Renal pelvis (tissue), 12 donors: ENCODE measurements at places on chromosomes 11 and 22. TPM values are rescaled to one million over a fixed set of nuclear protein-coding genes. Genes with fewer than 3 reads are reported as not detected.

Gene IGLL5
- polyA plus RNA-seq: not detected

DNA sequence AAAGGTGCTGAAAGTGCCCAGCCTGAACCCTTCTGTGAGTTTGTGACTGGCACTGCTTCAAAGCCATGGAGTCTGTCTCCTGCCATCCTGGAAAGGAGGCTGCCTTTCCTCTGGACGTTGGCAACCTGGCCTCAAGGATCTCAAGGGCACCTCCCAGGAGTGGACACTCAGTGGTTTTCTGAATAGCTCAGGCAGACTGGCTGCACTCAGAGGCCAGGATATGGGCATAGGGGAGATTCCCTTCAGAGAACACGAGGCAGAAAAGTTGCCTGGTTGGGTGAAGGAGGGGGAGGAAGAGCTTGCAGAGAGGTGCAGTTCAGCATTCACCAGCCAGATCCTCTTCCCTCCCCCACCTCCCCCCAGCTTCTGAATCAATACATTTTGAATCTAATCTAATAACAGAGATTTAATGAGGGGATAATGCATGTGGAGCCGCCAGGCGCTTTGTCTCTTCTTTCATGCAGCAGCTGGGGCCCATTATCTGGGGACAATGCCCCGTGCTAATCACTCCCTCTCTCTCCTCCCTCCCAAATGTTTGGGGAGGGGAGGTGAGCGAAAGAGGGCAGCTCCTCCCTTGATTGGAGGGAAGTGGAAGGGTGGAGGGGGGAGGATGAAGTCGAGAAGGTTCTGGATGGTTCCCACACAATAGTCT lies 17.7 kb downstream of the HTR3A start:
- DNase-seq: no peak

DNA sequence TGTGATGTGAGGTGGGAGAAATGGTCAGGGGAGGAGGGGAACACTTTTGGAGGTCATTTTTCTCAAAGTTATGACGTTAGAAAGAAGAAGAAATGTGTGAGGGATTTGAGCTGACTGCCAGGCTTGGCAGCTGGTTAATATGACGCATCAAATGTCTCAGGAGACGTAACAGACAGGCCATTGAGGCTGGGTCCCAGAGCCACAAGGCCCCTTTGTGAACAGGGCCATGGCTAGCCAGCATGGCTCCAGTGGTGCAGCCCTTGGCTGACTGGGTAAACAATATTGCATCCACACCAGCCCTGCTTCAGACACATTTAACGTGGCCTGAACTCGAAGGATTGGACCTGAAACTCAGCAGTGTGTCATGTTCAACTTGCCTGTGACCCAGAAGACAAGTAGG lies 34.3 kb downstream of the AMOTL1 start:
- DNase-seq: no peak

DNA sequence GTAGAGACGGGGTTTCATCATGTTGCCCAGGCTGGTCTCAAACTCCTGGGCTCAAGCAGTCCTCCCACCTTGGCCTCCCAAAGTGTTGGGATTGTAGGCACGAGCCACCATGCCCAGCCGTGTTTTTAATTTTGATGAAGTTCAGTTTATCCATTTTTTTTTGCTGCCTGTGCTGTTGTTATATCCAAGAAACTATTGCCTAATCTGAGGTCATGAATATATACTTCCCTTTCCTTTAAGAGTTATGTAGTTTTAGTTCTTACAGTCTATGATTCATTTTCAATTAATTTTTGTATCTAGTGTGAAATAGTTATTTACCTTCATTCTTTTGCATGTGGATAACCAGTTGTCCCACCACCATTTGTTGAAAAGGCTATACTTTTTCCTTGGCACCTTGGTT lies 50.3 kb upstream of the SORL1-AS1 start:
- DNase-seq: no peak

Gene TMPRSS4
- 34.3 TPM for polyA plus RNA-seq

DNA sequence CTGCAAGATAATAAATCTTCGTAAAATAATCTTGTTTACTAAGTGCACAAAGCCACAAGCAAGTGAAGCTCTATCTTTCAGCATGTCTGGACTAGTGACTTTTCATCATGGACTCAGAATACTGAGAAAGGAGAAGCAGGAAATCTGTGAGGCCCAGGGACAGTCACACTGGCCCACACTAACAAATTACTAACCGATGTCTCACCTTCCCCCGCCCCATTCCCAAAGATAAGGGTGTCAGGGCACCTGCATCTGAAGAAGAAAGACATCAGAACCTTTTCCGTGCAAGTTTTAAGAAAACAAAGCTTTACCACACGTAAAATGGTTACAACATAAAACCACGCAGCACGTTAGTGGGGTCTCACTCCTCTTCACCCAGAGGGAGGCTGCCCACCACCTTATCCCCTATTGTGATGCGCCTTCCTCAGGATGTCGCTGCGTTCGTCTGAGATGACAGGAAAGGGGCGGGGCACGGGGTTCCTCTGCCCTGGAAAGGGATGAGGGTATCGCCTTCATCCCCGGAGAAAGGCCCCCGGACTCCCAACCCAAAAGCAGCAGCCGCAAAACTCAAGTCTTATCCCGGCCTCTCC lies 616 bp downstream of the BTBD10 start:
- peak; percentile 36 for DNase-seq

DNA sequence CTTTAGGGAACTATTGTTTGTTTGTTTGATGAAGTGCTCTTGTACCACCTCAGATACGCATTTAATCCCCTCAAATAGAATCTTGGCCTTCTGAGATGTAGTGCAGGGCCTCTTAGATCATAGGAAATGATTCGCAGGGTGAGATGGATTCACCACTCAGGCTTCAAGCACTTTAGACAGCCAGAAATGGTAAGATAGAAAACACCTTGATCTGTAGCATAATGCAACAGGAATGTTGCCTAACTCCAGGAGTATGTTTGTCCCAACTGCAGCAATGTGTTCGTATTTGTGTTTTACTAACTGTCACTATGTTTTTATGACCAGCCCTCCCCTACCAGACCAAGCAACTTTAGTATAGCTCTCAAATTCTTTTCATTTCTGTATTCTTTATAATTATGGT lies 761.2 kb downstream of the NELL1 start:
- no peak for DNase-seq

Gene OR52B6
- not detected for polyA plus RNA-seq

DNA sequence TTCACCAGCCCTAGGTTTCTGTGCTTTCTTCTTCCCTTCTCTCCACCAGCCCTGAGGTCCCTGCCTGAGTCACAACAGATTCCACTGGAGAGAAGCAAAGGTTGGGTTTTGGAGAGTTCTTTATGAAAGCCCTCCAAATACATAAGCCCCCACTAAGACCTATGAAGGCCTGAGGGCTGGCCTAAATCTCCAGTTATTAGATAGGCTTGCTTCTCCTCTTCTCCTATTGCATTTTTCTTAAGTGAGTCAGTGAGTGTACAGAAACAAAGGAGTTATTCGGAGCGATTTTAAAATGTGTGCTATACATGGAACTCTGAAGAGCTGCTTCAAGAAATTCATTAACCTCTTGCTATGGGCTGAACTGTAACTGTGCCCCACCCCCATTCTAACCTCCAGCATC lies 1057.3 kb downstream of the OPCML start:
- no peak for DNase-seq

DNA sequence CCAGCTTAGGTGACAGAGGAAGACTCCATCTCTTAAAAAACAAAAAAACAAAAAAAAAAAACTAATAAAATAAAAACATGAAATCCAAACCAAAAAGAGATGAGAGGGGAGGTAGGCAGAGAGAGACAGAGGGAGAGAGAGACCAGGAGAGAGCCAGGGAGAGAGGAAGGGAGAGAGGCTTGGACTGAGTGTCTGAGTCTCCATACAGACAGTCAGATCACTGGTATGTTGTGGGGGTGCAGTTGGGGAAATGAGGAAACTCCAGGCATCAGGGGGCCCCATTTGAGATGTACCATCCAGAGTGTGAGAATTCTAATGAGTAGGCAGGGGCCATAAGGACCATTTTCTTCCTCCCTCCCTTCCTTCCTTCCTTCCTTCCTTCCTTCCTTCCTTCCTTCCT lies 53.1 kb upstream of the SEPTIN5 start:
- no peak for DNase-seq

GRCh38 chr11:27604416-27604815 lies 95.8 kb downstream of the BDNF start:
- no peak for DNase-seq

DNA sequence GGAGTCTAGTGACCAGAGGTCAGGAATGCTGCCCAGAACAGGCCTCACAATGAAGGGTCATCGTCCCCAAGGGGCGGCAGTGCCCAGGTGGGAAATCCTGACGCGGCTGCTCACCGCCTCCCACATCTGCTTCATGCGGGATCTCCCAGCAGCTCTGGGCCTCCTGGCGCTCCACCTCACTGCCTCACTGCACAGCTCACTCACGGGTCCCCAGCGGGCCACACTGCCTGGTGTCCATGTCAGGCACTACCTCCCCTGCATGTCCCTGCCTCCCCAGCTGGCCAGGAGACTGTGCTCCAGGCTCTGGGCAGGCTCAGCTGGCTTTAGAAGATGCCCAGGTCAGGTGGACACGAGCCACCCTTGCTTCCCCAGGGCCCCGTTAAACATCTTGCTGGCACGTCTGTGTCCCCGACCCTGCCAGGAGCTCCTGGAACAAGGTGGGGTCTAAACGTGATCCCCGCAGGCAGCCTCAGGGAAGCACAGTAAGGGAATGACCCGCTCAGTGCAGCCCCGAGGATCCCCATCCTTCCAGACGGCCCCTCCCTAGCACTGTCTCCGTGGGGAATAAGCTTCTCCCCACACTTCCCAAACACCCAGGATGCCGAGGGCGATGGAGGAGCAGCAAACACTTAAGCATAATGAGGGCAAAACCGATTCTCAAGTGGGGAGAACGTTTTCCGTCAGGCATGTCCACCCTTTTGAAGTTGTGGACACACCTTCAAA lies 93.2 kb downstream of the TRMU start:
- DNase-seq: no peak

Gene SLC16A8
- 2.1 TPM for polyA plus RNA-seq

Gene APOA1
- 179 TPM for polyA plus RNA-seq

DNA sequence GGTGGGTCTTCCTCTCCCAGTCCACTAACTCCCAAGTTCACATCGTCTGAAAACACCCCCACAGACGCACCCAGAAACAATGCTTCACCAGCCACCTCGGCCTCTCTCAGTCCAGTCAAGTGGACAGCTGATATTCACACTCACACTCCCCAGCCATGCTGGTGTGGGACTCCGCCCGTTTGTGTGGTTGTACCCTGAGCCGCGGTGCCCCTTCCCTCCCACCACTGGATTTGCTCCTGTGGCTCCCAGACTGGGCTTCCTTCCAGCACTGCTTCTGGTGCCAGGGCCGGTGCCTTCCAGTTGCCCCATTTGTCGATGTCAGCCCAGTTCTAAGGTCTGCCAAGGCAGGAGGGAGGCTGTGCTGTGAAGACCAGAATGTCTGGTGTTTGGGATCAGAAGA lies 37.9 kb upstream of the PLET1 start:
- DNase-seq: no peak

DNA sequence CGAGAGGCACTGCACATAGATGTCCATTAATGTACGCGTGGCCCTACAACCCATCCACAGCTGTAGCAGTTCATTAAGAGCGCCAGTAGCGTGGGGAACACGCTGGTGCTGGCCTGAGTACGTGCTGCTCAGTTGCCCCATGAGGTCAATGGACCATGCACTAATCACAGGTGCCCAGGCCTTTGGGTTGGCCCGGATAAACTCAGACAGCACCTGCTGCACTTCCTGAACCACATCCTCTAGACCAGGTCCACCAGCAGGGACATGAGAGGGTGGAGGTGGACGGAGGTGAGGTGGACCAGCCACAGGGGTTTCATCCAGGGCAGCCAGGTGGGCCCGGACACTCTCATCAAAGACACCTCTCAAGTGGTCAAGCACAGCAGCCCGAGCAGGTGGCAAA lies 3.1 kb upstream of the GANAB start:
- DNase-seq: no peak

Gene SLC5A12
- 56.8 TPM for polyA plus RNA-seq

DNA sequence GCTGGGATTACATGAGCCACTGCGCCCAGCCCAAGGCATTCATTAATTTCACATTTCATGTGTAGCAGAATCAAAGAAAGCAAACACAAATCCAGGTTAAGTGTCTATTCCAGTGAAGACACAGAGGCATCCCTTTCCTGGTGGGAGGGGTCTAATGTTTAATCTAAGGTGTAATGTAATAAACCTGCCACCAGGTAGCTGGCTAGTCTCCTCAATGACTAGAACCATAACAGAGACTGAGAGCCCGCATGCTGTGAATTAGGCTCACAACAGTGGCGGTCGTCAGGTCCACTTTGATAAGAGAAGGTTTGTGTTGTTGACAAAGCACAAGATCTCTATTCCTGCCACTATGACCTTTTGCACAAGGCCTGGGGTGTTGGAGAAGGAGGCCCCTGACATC lies 64.2 kb upstream of the ADA2 start:
- no peak for DNase-seq

Gene RAB6A
- polyA plus RNA-seq: 99.4 TPM

Gene PHLDA2
- 1.0 TPM for polyA plus RNA-seq

GRCh38 chr11:115626414-115626813 lies 122.2 kb upstream of the CADM1 start:
- DNase-seq: no peak

DNA sequence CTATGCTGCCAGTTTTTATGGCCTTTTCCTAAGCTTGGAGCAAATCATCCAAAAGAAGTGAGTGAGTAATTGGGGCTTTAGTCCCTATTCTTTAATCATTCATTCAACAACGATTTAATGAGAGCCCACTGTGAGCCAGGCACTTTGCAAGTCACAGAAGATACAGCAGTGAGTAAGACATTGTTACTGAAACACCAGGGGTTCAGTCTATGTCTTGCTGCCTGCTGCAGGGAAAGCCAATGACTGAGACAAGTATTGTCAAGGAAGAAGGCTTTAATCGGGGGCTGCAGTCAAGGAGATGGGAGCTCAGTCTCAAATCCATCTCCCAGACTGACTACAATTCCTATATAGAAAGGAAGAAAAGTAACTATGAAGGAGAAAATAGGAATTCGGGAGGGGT lies 228.3 kb downstream of the FAM181B start:
- DNase-seq: no peak

GRCh38 chr11:19391652-19392051 lies 150.9 kb upstream of the E2F8 start:
- DNase-seq: no peak

DNA sequence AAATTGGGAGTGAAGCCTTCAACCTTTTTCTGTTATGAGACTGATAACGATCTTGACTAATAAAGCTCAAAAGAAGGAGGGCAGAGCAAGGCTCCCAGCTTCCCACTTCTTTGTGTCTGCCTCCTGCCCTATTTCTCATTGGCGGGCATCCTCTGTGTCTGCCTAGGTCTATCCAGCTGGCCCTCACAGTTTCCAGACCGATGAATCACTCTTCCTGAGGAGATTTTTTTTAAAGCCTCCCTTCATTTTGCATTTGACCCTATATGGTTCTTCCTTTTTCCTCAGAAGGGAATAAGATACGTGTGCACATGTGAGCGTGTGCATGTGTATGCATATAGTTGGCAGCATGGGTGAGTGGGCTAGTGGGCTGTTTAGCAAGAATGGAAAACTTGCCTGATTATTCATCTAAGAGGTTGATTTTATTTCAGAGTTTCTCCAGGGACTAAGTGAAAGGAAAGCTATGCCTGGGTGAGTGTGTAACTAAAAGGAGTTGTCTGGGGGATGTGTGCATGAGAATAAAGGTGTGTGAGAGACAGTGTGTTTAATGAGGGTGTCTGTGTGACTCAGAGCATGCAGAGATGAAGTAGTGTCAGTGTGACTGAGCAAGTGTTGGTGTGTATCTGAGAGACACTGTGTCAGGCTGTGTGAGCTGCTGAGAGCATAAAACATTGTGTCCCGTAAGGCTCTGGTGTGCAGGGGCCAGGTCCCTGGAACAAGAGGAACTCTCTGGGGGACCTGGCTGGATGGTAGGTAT lies 12.2 kb downstream of the PHLDB1 start:
- DNase-seq: no peak

Gene LUZP2
- polyA plus RNA-seq: 1.1 TPM

Gene USP28
- polyA plus RNA-seq: 40.8 TPM

GRCh38 chr11:121740902-121741301 lies 288.1 kb upstream of the SORL1-AS1 start:
- DNase-seq: no peak
